ENCODE measurements at places on chromosomes 13 and 19. TPM values are rescaled to one million over a fixed set of nuclear protein-coding genes. Genes with fewer than 3 reads are reported as not detected.

CGB7 gene
- 2.5 TPM for total RNA-seq

MEGF8 gene
- 20.6 TPM for total RNA-seq

EID2 gene
- 8.5 TPM for total RNA-seq

BCAM gene
- total RNA-seq = 2.9 TPM

CATSPERD gene
- total RNA-seq = not detected

DNA sequence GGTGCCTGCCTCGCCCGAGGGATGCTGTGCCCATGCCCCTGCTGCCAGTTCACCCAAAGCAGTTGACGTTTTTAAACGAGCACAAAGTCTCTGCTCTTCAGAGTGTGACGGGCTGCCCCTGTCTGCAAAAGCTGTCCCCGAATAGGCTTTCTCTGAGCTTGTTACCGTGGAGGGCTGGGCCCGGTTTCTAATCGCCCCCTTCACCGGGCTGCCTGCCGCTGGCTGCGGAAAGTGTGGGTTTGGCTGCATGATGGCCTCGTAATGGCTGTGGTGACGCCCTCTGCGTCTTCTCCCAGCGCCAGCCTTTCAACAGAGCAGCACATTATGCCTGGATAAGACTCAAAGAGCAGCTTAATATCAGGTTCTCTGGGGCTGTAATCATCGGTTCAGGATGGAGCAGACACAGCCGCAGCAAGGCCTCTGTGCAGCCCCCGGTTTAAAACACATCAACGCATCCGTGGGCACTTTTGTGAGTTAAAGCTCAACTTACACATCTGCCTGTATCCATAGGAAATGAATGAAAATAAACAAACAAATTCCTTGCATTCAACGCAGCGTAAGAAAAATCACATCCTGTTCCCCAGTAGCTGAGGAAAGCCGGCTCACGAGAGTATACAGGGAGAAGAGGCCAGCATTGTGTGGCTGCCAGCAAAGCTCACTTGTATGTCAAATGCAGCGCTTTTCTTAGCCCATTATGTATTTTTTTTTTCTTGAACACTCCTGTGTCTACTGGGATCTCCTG is 166.4 kb upstream of the SOX1 start:
- no peak for DNase-seq

DNA sequence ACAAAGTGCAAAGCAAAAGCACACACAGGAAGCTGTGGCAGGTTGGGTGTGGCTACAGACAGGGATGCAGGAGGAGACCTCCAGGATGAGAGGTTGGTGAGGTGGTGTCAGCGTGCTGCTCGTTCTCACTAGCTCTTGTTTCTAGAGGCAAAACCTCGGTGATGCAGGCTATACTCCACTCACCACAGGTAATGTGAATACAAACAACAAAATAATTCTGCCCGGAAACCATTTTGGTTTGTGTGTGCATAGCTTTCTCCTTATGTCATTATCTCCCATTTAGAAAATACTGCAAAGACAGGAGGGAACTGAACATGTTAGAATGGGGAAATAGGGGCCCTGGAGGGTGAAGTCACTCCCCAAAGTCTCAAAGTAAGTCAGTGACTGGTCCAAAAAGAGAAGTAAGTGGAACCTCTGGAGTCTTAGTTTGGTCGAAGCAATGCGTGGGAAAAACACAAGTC is 9.4 kb downstream of the LCP1 start:
- DNase-seq = no peak

- DNase-seq = no peak
These were observed 9.5 kb upstream of the MPV17L2 start for GRCh38 chr19:18183529-18183928.

GRCh38 chr13:50152224-50152623 is 137.0 kb downstream of the KCNRG start:
- no peak for DNase-seq

GRCh38 chr19:19775891-19776205 is 42.9 kb upstream of the ZNF14 start:
- no peak for DNase-seq

- DNase-seq = no peak
These were observed 18.5 kb downstream of the ZNF101 start for GRCh38 chr19:19687090-19687489.

DNA sequence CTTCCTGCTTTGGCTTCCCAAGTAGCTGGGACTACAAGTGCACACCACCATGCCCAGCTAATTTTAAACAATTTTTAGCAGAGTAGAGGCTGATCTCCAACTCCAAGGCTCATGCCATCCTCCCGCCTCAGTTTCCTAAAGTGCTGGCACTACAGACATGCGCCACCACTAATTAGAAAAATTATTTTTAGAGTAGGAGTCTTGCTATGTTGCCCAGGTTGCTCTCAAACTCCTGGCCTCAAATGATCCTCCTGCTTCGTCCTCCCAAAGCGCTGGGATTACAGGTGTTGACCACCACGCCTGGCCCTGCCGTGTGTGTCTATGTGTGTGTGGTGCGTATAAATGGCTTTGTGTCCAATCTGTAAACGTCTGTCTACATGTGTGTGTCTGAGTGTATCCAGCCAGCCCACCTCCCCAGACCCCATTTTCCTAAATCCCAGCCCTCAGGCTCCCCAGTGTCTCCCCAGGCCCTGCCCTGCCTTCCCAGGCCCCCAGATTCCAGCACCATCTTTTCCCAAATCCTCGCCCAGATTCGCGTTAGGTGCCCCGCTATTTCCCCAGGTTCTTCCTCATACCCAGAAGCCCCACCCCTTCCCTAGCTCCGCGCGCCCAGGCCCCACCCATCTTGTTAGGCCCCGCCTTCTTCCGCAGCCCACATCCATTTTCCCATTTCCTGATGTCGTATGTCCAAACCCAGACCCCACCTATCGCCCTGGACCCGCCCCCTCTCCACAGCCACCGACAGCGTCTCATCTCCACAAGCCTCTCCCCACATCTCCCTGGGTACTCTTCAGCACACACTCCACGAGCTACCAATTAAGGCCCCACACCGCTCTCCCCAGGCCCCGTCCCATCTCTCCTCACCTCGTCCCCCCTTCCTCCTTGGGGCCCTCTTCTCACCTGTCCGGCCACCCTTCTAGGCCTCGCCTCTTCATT is 24.9 kb downstream of the SLC8A2 start:
- DNase-seq = no peak

DNA sequence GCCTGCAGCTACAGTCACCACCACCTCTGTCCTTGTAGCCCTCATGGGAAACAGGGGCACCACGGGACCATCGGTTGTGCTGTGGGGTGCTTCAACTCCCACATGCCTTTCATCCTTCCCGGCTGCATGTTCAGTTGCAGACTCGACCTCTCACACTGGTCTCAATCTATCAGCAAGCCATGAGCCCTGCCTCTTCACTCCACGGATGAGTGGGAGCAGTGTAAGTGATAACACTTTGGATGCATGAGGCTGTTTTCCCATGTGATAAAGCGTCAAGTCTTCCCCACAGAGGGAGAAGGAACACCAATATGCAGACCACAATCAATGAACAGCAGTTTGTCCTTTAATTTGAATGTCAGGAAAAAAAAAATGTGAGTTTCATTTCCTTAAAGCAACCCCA is 12.2 kb downstream of the SERP2 start:
- no peak for DNase-seq

DNA sequence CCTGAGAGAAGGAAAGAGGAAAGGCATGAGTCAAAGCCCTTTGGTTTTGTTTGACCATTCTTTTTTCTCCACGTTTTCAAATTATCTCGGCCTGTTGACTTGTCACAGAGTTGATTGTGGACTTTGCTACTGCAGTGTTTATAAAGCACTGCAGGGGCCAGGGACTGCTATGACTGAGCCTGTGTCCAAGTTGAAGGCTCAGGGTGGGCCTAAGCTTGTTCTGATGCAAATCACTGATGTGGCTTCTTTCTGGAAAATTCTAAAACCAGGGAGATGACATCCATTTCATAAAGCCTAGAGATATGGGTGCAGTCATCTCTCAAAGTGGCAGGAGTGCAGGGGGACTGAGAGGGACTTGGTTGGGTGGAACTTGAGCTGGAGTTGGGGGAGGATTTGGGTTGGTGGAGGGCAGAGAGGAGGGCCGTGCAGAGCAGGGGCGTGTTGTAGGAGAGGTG is 1.2 kb upstream of the CXCL17 start:
- DNase-seq = no peak

Measured in MCF 10A (cell line).